ENCODE measurements at places on chromosomes 7 and 10.

GRCh38 chr10:109219935-109220605 lies 703.2 kb downstream of the XPNPEP1 start:
- DNase-seq: no peak

DNA sequence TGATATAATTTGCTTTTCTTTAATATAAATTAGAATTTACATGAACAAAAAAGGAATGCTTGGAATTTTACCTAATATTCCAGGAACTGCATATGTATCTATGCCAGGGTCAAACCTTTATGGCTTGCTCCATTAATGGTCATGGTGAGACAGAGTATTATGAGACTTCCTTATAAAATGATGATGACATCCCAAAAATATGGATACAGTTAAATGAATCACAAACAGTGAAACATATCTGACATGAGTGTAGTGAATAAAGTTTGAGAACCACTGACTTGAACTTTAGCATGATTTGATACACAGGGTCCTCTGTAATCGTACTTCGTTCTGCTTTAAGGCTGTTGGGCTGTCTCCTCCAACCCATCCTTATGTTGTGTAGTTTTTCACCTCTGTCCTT lies 51.8 kb downstream of the MARCHF5 start:
- no peak for DNase-seq

DNA sequence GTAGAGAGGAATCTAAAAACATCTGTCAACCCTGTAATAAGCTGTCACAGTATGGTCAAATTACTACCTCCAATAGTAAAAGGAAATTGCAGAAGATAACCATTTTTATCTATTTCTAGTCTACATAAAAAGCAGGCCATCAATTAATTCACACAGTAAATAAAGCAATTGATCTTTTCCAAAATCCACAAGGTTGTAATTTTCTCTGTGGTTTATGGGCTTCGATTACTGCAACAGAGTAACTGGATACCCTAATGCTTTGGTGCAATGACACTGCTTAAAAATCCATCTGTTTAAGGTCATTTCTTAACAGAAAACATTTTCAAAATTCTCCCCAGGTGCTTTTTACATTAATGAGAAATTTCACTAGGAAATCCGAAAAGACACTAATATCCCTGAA lies 23.9 kb downstream of the ESYT2 start:
- DNase-seq: no peak

DNA sequence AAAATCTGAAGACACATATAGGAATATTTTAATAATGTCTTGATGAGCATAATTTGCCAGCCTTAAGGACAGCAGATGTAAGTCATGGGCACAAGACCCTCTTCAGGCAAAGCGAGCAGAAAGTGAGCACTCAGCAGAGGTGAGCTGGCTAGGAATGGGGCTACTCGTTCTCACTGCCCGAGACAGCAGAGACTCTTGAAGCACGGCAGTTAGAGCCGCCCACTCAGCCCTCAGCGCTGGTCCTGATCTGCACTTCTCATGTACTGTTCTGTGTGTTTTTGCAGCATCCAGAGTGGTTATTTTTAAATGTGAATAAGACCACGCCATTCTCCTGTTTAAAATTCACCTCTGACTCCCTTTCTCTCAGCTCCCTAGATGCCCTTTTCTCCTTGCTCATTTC lies 65.3 kb downstream of the GFRA1 start:
- no peak for DNase-seq

DNA sequence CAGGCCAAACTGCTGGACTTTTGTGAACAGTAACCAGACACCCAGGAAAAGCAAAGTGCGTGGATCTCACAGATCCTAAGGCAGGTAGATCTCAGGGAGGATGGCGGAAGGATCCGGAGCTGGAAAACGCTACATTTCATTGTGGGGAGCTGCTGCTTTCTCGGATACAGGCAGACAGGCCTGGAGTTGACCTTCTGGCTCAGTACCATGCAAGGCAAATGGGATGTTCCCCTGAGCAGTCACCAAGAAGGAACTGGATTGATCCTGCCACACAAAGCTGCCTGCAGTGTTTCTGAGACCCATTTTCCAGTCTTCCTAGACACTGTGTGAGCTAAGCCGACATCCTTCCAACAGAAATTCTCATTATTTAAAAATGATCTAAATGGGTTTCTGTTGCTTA lies 65.5 kb downstream of the ZRANB1 start:
- DNase-seq: no peak

GRCh38 chr7:34851431-34851830 lies 185.9 kb downstream of the DPY19L1 start:
- peak; percentile 87 for DNase-seq

- DNase-seq: no peak
Measured at GRCh38 chr10:31838709-31839108, 89.9 kb downstream of the ARHGAP12 start.

GRCh38 chr7:90453259-90453891 lies 16.1 kb upstream of the PTTG1IP2 start:
- no peak for DNase-seq

- DNase-seq: no peak
Measured at GRCh38 chr7:76372984-76373833, 14.4 kb upstream of the YWHAG start.

DNA sequence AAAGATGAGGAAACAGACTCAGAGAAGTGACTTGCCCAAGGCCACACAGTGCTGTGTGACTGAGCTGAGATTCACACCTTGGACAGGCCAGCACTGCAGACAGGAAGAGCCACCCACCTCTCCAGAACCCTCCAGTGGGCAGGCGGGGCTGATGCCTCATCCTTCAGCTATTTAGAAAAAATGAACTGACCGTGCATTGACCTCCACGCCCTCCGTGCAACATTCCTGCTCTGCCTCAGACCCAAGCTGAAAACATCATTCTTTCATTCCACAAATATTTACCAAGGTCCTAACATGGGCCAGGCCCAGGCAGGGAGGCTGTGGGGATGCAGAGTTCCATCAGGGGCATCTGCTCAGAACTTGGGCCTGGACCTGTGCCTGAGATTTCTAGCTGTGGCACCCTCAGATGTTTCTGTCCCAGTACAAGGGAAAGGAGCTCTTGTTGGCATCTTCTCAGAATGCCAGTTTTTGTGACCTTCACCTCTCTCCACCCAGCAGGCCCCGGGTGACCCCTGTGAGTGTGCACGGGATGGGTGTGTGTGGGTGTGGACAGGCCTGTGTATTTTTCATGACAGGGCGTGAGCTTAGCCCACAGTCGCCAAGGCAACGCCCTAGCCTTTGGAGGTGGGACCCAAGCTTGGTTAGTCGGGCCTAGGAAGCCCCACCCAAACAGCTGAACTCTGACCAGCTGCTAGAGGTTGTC lies 6.5 kb downstream of the VSIR start:
- DNase-seq: no peak

- peak; percentile 40 for DNase-seq
Measured at GRCh38 chr10:98467506-98468318, 21.0 kb upstream of the HPS1 start.

- DNase-seq: no peak
Measured at GRCh38 chr10:89120931-89121763, 86.0 kb downstream of the CH25H start.

- no peak for DNase-seq
Measured at GRCh38 chr10:103397191-103397825, 882 bp downstream of the PDCD11 start.
